ENCODE measurements at places on chromosomes 16 and 17. TPM values are rescaled to one million over a fixed set of nuclear protein-coding genes. Genes with fewer than 3 reads are reported as not detected.

GRCh38 chr17:17590883-17591354 lies 589 bp downstream of the PEMT start:
- no peak for DNase-seq

DNA sequence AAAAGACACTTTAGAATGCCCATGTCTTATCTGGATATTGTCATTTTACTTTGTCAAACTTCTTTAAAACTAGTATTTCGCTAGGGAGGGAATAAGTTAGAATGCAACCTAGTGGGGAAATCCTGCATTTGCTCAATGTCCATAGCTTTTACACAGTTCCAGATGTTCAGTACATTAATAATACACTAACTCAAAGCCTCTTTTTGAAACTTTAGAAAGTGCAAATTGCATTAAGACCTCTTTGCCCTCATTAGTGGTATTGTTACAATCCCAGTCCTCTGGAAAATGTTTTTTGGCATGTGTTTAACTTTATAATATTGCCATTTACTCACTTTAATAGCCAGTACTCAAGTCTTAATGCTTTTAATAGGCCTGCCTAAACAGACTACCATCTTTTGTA lies 106.8 kb downstream of the BRIP1 start:
- DNase-seq: no peak

- DNase-seq: no peak
These were observed 192.8 kb upstream of the CHMP6 start for GRCh38 chr17:80798595-80799537.

- DNase-seq: no peak
These were observed 3.3 kb upstream of the CCDC57 start for GRCh38 chr17:82215972-82216300.

DNA sequence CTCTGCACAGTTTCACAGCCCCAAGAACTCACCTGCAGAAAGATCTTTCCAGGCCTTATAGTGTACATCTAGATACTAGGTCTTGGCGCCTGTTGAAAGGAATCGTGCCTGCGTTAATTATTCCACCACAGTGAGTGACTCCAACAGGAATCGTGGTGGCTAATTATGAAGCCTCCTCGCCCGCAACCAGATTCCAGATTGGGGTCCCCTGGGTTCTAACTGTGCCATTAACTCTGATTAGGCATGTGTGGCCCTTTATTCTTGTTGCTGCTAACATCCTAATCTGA lies 295.3 kb upstream of the MAF start:
- no peak for DNase-seq

GRCh38 chr17:50664788-50665458 lies 30.2 kb downstream of the ABCC3 start:
- no peak for DNase-seq

GRCh38 chr17:67270416-67270815 lies 25.4 kb upstream of the HELZ start:
- DNase-seq: no peak

DNA sequence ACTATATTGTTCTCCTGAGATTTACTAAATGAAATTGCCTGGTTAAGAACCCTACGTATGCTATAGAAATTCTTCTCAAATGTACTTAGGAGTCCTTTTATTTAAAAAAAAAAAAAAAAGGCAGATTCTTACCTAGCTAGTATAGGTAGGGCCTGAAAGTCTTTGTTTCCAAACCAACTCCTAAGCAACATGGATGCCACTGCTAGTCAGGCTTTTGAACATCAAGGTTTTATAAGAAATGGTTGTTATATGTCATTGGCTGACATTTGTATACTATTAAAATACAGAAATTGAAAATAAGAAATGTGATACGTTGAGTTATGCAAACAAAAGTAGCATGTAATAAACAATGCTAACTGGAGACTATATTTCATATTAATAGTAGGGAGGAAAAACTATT lies 1.2 kb downstream of the EVI2A start:
- no peak for DNase-seq

DNA sequence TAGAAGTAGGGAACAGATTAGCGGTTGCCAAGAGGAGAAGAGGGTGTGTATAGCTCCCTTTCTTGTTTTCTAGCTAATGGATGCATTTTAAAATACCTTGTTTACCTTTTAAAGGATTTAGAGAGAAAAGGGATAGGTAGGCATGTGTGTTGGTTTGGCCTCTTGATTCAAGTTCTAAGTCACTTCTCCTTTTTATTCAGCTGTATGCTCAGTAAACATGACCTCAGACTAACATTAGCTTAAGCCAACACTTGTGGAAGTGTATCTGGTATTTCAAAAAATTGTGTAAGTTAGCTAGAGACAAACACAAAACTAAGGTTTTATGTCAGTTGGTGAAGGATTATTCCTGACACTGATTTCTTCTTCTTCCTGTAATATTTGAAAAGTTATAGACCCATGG lies 204.1 kb upstream of the NOG start:
- no peak for DNase-seq

DNA sequence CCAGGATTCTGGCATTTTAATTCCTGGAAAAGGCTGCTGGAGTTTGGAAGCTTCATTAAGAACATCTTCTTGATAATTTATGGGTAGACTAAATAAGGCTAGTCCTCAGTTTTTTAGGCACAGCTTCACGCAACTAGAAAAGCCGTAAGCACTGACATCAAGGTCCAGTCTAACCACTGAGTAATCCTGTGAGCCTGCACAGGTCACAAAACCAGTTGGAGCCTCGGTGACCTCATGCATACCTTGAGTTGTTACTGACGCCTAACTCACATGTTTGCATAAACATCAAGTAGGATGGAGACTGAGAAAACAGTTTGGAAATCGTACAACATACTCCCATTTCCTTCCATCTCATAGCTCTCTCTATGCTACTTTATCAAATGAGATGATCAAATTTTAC lies 63.8 kb upstream of the RCVRN start:
- DNase-seq: no peak

- DNase-seq: no peak
These were observed 28.2 kb downstream of the BRD7 start for GRCh38 chr16:50340578-50340977.

- no peak for DNase-seq
These were observed 189.1 kb downstream of the SALL1 start for GRCh38 chr16:50961952-50962351.

DNA sequence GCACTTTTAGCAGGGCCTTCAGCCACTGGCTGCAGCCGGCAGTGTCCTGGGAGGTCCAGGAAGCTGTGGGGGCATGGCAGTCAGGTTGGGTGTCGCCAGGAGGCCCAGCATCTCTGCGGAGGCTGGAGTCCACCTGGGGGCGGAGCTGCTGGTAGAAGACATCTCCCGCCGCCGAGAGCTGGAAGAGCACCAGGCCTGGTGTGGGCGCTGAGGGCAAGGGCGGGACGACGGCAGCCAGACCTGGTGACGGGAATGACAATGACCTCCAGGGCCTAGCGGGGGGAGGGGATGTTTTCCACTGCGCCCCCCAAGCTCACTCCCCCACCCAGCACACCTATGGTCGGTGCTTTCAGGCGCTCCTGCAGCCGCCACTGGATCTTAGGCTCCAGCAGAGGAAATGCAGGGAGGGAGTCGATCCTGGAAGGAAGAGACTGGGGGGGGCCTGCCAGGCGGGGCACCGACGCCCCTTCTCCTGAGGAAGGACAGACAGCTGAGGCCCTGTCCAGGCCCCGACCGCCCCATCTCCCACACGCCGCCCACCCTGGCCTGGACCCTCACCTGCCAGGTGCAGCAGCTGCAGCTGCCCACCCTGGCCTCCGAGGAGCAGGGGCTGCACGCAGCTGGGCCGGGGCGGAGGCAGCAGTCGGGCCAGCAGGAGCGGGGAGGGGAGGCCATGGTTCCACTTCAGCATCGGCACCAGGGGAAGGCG lies 7.1 kb downstream of the TAF1C start:
- DNase-seq: no peak

DNA sequence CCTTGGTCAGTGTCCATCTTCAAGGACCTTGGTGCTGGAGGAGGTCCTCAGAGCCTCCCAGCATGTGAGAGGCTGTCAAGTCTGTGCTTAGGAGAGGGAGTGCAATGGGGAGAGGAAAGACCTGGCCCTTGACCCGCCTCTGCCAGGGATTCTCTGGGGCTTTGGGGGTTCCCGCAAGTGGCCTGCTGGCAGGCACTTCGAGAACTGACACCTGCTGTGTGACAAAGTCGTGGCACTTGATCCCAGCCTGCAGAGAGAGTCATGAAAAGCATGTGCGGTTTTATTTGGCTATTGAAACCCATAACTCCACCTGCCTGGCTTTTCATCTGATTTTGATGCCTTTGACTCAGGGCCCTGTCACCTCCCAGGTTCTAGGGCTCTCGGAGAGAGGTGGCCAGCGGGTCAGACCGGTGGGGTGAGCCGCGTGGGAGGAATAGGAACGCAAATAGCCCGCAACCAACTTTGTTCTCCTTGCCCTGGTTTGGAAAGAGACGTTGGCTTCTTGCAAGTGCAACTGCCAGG lies 42.8 kb upstream of the GSE1 start:
- no peak for DNase-seq

DNA sequence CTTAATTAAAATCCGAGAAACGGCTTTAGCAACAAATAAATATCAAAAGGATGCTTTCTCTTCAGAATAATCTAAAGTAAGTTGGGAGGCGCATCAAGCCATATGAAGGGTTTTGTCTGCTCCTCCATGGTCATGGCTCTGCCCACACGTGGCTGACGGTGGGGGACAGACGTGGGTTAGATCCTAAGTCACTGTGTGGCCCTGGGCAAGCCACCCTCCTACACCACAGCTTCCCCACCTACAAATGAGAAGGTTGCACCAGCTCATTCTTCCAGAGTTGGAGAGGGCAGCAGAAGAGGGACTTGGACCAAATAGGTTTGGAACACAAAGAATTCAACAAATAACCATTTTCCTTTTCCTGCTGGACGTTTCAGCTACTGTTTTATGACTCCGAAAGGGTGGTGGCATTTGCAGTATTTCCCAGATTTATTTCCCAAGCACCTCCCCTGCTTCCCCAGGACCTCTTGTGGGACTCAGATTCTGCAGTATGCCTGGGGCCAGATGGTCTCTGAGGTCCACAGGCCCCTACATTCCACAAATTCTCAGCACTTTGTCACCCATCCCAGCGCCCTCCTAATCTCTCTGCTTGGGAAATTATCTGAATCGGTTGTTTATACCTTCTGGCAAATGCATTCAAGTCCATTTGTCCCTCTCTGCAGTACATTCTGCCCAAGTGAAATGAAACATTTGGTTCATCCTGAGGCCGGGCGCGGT lies 17.8 kb downstream of the LRRC75A start:
- no peak for DNase-seq

DNA sequence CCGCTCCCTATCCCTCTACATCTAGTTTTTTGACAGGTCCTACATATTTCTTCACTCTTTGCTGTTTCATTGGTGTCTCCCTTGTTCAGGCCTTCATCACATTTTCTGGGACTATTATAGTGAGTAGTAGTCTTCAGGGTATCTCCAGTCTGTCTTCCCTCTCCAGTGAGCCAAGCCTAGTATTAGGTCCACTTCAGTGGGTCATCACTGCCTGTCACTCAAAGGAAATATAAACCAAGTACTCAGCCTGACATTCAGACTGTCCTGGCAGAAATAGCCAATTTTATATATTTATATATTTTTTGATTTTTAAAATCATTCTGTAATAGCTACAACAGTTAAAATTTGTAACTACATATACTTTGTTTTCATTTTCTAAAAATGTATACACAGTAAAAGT lies 137.8 kb downstream of the CYB561 start:
- no peak for DNase-seq

- DNase-seq: no peak
These were observed 589 bp downstream of the ARL6IP1 start for GRCh38 chr16:18800775-18801144.

DNA sequence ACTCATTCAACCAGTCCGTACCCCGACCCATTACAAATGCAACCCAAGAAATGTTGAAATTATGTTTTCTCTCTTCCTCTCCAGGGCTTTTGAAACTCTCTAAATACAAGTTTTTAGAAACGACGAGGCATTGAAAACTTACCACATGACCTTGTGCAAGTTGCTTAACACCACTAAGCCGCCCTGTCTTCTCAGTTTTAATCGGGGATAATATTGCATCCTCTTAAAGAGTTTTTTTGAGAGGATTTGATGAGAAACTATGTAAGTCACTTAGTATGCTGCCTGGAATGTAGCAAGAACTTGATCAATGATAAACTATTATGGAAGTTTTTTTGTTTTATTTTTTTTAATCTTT lies 149.0 kb upstream of the FAM20A start:
- DNase-seq: no peak

- no peak for DNase-seq
These were observed 14.2 kb upstream of the LASP1NB start for GRCh38 chr17:38911081-38911730.

DNA sequence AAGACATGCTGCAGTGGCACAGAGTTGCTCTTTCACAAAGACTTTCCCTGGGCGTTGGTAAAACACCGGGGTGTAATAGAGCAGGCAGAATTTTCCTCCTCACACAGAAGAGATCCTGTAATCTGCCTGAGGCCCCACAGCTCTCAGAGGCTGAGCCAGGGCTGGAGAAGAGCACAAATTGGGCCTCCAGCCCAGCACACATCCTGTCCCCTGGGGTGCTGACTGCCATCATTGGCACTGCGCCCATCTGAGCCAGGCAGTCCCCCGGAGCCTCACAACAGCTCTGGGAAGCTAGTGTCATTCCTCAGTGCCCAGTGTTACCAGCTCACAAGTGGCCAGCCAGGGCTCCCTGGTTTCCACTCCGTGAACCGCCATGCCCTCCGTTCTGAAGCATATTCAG lies 119.4 kb downstream of the SOCS1 start:
- DNase-seq: no peak

Gene SSH2
- polyA plus RNA-seq: 19.1 TPM

Gene UTS2R
- polyA plus RNA-seq: 0.70 TPM

Gene KRT40
- polyA plus RNA-seq: not detected

Gene KREMEN2
- 1.8 TPM for polyA plus RNA-seq

Gene NPIPB9
- 2.0 TPM for polyA plus RNA-seq

Gene TANC2
- polyA plus RNA-seq: 27.5 TPM

Gene CD300LG
- 0.98 TPM for polyA plus RNA-seq

Gene TP53TG3
- not detected for polyA plus RNA-seq

Gene CDH1
- polyA plus RNA-seq: 105 TPM

Gene COPZ2
- polyA plus RNA-seq: 19.5 TPM

Gene KCNH6
- 2.2 TPM for polyA plus RNA-seq

Gene TMEM204
- 20.0 TPM for polyA plus RNA-seq

Gene PPP1R27
- polyA plus RNA-seq: 0.18 TPM

Gene IRX5
- 10.2 TPM for polyA plus RNA-seq
